ENCODE measurements at places on chromosomes 6 and 20.

- no peak for DNase-seq
Measured at GRCh38 chr6:6912817-6913744, 194.7 kb upstream of the RREB1 start.

DNA sequence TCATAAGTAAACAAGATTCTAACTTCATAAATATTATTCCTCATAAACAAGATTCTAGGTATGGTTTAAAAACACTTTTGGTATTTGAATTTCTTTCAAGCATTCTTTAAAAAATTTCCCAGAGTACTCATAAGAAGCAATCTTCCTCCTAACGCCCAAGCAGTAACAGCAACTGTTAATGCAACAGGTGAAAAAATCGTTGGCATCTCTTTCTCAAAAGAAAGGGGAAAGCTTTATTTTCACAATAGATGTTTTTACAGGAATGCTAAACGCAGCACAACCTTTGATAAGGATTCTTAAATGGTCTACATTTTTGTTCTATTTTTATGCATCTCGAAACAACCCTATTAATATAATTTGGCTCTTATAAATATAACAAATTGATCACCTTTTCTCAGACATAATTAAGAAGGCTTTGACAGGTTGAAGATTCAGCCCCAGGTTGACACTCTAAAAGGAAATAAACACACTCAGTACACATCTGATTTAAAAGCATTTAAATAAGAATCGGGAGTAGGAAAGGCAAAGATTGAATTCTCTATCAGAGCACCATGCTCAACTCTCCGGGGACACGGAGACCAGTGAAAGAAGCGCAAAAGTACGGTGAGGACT lies 634 bp downstream of the AHI1 start:
- DNase-seq = no peak

GRCh38 chr6:32375739-32376529 lies 4.2 kb upstream of the TSBP1 start:
- no peak for DNase-seq

DNA sequence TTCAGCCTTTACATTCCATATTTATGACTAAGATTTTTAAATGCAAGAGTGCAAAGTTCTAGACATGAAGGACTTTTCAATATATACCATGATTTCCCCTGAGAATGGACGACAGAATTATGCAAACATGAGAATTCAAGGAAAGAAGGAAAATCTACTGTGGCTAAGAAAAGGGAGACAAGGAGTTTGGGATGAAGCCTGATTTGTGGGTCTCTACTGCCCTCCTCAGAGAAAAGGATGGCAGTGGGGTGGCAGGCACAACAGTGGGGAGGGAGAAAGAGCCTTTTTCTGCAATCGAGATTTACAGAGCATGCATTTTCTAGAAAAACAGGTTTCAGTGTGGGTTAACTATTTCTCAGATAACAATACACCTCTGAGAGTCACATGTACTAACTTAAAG lies 466.9 kb upstream of the NRSN1 start:
- no peak for DNase-seq

- DNase-seq = no peak
Measured at GRCh38 chr6:6331946-6332601, 11.6 kb upstream of the F13A1 start.

DNA sequence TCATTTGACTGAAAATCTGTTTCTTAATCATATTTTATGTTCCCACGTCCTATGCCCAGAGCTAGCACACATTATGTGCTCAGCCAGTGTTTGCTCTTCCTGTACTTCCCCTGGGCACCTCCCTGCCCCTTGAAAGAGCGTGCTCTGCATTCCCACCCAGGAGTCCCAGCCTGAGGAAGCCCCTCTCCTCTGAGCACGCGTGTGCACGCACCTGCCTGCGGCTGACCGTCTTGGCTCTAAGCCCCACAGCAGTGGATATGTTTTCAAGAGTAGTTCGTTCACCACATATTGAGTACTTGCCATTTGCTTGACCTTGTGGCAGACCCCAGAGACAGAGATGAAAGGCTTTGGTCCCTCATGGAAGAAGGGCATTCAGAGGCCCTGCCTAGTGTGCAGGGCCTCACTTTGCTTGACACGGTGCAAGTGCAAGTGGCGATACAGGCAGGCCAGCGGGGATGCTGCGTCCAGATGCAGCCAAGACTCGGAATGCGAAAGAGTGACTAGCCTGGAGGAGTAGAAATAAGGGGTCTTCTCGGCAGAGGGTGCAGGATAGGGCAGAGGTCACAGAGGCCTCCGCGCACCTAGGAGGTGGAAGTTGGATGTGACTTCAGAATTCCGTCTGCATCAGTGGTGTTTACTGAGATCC lies 14.1 kb downstream of the SYNDIG1 start:
- no peak for DNase-seq

GRCh38 chr20:668638-669037 lies 7.0 kb downstream of the SCRT2 start:
- no peak for DNase-seq

GRCh38 chr20:51531712-51532456 lies 10.6 kb downstream of the NFATC2 start:
- DNase-seq = no peak

DNA sequence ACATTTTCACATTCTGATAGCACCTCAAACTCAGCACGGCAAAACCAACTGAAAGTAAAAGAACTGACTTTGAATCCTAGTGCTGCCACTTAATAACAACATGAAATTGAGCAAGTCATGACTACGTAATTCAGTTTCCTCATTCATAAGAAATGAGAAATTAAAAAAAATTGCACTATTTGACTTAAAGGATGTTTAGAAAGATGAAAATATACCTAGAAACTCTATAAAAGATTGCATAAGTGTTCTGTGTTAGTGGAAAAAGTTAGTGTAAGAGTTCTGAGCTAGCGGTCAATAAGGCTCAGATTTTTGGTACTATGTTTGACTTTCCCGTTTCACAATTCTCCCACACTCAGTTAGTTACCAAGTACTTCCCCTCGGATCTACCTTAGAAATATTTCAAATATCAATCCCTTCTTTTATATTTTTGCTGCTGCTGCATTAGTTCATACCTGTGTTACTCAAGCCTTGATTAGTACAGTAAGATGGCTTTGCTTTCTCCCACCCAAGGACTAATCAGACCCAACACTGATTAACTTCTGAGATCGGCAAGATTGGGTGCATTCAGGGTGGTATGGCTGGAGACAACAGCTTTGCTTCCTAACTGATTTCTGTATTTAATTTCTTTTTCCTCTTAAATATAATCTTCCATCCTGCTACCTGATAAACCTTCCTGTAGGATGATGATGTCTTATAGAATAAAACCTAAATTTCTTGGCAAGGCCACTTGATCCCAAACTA lies 25.9 kb downstream of the ECHDC1 start:
- no peak for DNase-seq

- DNase-seq = no peak
Measured at GRCh38 chr20:46970937-46971630, 76.4 kb downstream of the EYA2 start.

- DNase-seq = no peak
Measured at GRCh38 chr20:18685406-18685805, 97.6 kb downstream of the DTD1 start.

DNA sequence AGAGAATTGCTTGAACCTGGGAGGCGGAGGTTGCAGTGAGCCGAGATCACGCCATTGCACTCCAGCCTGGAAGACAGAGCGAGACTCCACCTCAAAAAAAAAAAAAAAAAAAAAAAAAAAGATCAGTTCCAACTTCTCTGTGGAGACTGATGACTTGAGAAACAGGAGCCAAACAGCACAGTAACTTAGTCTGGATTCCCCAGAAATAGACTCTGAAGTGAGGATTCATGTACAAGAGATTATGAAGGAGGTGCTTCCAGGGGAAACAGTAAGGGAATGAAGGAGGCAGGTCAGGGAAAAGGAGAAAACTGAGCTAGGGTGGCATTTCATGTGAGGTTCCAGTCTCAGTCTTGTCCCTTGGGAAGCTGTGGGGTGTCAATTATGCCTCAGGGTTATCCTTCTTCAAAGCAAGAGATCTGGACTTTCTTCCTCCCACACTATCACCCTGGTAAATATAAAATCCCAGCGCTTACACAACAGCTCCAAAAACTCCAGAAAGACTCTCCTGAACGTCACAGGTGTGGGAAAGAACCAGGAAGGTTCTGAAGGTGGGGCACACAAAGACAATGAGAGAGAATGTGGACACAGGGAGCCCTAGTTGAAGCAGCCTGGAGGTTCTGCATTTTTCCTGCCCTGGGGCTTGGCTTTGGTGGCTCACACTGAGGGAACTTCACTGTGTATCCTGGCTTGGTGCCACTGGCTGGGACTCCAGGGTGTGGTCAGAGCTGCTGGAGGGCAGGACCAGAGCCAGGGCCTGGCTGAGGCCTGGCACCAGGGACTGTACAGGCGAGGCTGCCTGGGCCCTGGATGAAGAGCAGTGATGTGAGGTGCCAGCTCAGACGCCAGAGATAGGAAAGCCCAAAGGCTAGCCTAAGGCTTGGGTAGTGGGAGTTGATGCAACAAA lies 46.8 kb downstream of the PCNA start:
- DNase-seq = no peak

All from stimulated activated CD8-positive, alpha-beta memory T cell treated with anti-CD3 and anti-CD28 coated beads, Interleukin-2, amount 100 ng/mL, for 1 hour (primary cell).